ENCODE measurements at places on chromosomes 4 and X.

GRCh38 chrX:1086444-1087409, 125.7 kb downstream of the CRLF2 start:
- no peak for DNase-seq

- DNase-seq = no peak
Measured at GRCh38 chr4:176492646-176493302, 173.0 kb downstream of the SPCS3 start.

DNA sequence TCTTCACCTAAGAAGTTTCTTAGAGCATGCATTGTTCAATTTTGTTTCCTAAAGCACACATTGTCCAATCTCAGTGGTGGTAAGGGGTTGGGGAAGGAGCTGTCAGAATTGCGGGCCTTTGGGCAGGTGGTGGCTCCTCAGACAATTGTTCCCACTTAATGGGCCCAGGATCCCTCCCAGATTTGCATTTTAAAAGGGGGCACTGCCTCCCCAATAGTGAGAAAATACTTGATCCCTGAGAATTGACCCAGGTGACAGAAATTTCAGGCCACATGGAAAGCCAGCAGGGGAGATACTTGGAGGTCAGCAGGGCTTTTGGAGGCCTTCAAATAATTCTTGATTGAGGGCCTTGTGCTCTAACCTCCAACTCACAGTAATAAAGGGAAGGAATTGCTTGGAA, 217.1 kb downstream of the ZNF674 start:
- no peak for DNase-seq

- peak; percentile 1 for DNase-seq
Measured at GRCh38 chrX:34300871-34301270, 168.8 kb upstream of the FAM47A start.

GRCh38 chr4:26452565-26453531, 37.4 kb downstream of the CCKAR start:
- no peak for DNase-seq

- DNase-seq = no peak
Measured at GRCh38 chrX:38041237-38041636, 34.9 kb downstream of the SYTL5 start.

GRCh38 chr4:66577922-66578321, 907.6 kb upstream of the EPHA5 start:
- DNase-seq = no peak

DNA sequence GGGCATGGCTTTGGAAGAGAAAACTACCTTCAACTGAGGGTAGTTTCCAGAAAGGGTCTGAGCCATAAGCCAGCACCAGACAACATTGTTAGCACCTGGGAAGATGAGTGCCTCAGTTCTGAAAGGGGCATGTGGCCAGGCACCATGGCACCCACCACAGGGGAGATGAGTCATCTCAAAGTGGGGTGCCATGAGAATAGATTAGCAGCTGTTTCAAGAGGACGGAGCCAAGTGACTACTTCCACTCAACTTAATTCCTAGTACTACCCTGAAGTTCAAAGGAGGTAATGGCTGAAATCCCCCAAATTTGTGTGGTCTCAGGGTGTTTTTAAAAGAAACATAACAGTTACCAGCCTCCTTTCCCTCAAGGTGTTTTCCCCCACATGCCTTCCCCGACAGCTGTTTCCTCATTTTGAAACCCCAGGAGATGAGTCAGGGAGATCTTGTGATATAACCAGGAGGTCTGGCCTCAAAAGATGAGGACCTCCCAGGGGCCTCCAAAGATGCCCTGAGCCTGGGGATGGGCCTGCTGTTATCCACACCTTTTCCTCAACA, 27.8 kb upstream of the FTHL17 start:
- DNase-seq = no peak

DNA sequence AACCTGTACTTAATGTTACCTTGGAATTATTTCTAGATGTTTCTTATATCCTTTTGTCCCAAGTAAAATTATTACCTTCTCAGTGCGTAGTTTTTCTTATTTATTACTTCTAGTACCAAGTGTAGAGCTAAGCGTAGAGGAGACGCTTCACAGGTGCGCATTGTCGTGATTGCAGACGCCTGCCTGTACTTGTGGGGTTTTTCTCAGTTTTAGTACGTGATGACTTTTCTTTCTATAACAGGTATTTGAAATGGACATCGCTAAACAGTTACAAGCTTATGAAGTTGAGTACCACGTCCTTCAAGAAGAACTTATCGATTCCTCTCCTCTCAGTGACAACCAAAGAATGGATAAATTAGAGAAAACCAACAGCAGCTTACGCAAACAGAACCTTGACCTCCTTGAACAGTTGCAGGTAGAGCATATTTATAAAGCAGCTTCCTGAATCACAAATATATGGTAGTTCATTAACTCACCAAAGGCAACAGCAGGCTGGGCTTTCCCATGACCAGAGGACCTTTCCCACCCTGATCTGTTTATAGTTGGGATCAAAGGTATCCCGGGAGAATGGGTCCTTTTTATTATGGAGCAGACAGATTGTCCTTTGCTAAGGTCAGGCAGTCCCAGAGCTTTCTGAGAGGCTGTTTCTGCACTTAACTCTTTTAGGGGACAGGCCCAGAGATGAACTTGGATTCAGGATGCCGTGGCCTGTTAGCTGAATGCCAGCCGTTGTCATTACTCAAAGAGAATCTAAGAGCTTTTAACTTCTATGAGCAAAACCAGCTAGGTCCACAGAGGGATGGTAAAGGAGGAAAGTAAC, 172.9 kb downstream of the PTTG2 start:
- no peak for DNase-seq

DNA sequence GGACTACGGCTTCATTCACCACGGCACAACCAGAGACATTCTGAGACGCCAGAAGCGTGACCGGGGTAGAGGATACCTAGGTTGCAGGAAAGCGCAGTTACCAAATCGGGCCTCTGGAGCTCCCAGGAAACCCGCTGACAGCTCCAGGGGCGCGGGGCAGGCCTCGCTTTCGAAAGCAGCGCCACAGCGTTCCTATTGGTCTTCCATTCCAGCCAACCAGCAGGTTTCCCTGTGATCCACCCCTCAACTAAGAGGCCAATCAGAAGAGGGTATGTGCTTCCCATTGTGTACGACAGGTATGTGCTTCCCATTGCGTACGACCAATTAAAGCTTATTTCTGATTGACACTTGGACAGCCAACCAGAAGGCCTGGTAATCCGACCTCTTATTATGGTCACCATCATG, 14.9 kb downstream of the SNX12 start:
- peak; percentile 15 for DNase-seq

DNA sequence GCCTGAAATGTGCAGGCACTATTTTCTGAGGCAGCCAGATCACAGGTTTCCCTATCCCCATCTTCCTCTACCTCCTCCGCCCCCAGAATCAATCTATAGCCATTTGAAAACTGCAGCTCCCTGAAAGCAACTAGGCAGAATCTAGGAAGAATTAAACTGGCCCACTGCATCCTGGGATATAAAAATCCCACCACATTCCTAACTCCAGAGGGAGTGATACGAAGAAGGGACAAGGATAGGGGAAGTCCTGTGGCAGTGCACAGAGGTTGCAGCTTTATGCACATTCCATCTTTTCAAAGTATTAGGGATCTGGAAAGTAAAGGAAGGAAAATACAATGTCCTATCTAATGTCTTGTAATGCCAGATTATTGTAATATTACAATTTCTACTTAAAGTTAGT, 18.3 kb upstream of the HERC3 start:
- DNase-seq = no peak

DNA sequence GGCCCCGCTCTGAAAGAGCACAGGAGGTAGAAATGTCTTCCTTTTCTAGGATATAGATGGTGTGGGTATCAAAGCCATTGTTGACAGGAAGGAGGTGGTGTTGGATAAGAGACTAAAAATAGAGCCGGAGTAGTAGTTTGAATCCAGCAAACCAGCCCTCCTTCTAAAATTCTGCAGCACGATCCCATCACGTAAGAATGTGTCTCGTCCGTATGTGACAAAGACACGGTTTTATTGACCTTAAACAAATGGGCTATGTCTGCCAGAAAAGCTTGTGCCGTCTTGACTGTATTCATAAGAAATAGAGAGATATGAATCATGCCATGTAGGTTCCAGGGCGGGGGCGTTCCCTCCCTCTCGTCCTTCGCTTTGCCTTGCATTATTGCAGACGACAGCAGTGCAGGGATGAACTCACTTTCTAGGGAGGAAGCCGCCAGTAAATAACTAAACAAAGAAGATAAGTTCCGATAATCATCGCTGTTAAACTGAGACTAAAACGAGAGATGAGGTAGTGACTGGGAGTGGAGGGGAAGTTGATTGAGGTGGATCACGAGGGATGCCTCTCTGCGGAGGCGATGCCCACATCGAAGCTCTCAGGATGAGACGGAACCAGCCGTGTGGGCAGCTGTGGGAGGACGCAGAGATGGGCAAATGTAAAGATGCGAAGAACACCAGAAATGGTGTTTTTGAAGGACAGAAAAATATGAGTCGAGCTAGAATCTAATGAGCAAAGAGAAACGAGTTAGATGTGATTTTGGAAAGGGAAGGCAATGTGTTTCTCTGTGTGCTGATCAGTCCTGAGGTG, 3.4 kb downstream of the TENM3 start:
- no peak for DNase-seq

- DNase-seq = no peak
Measured at GRCh38 chr4:924107-925096, 7.7 kb downstream of the GAK start.

DNA sequence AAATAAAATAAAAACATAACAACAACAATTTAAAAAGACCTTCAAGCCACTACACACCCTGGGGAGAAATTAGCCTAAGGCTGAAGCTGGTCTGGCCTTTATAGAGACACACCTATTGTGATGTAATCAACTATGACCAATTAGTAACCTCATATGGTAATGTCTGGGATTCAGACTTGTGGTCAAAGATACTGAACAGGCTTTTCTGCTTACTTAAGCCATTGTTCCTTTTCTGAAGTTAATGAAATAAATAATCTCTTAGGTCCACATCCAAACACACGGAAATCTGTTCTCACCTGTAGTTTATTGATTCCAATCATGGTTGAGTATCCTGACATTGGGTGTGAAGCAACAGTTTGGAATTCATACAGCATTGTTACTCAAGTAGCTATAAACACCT, 152.5 kb downstream of the PLS3 start:
- no peak for DNase-seq

GRCh38 chr4:171932238-171932637, 119.0 kb downstream of the GALNTL6 start:
- DNase-seq = no peak

DNA sequence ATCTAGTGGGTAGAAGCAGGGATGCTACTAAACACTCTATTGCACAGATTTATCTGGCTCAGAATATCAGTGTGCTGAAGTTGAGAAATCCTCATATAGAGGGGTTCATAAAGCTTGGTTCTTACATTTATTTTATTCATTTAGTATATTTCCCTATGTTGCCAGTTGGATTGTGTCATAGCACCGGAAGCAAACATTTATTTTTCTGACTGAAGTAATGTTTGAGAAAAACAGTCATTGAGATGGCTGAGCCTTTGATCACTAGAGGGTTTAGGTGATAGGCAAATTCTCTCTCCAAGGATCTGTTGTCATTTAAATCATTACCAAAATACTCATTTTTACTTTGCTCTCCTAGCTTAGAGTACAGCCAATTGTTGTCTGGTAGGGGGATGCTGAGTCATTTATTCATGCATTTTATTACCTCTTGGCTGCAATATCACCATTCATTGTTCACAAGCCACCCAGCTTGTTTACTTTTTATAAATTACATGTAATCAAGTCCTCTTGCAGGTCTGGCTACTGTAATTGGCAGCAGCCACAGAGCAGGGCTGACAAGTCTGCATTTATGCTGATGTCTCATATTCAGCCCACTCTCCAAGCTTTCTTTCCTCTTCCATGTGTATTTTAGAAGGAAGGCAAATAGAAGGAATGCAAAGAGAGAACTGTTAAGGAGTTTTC, 15.2 kb downstream of the GAB1 start:
- DNase-seq = no peak

GRCh38 chrX:18457000-18457399, 31.6 kb downstream of the CDKL5 start:
- no peak for DNase-seq

DNA sequence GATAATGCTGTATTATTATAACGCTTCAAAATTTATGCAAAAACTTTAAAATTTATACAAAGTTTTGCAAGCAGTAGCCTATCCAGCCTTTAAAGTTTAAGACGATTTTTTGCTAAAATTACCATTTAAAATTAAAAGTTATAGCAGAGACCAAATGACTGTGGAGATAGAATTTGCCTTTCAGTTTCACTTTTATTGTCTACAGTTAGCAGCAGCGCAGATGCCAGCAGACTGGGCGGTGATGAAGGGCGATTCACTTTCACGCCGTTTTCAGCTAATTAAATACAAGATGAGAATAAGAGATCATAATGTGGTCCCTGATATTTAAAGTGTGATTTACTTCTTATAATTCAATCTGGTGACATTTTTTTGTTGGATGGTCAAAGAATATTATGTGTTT, 1381.5 kb upstream of the ADGRL3 start:
- no peak for DNase-seq

DNA sequence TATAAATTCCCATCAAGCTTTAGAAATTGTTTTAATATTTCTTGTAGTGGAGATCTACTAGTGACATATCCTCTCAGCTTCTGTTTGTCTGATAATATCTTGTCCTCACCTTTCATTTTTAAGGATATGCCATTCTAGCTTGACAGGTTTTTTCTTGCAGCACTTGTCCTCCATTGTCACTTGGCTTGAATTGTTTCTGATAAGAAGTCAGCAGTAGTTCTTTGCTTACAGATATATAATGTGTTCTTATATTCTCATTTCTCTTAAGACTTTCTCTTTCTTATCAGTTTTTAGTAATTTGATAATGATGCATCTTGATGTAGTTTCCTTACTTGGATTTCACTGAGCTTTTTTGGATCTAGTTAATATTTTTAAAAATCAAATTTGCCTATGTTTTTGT, 120.6 kb upstream of the NUDT6 start:
- DNase-seq = no peak

- DNase-seq = peak; percentile 79
Measured at GRCh38 chr4:41360921-41361793, 104.4 kb downstream of the UCHL1 start.

DNA sequence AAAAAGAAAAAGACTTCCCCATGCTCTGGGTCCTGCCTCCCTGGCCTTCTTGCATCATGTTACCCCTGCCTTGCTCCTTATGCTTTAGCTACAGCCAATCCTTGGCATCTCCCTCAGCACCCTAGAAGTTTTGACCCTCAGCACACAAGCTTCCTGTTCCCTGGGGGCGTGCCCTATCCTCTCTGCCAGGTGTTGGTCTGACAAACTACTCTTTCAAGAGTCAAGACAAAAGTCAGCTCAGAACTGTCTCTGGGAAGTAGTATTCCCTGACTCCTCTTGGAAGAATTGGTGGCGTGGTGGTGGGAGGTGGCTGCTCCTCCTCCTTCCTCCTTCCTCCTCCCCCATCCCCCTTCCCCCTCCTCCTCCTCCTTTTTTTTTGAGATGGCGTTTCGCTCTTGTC, 41.0 kb downstream of the PRPS1 start:
- no peak for DNase-seq
